Fibroblast of mammary gland (primary cell): ENCODE measurements at places on chromosomes 11 and 22.

DNA sequence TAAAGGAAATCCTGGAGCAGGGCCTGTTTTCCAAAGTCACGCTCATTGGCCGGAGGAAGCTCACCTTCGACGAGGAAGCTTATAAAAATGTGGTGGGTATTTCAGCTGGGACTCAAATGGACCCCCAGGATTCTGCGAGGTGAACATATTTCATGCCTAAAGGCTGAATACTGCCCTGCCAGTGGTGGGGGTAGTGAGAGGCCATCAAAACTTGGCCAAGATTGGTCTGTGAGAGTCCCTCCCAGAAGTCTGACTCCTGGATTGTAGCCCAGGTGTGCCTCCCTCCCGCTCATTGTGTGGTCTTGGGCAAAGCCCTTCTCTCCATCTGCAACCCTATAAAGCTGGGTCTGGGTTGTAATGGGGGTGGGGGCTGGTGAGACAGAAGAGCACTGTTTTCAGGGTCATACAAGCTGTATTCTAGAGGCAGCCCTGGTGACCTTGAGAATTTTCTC lies 853 bp downstream of the HTATIP2 start:
- DNase-seq = no peak

GRCh38 chr11:69936771-69937170 lies 117.6 kb upstream of the FGF3 start:
- DNase-seq = no peak

DNA sequence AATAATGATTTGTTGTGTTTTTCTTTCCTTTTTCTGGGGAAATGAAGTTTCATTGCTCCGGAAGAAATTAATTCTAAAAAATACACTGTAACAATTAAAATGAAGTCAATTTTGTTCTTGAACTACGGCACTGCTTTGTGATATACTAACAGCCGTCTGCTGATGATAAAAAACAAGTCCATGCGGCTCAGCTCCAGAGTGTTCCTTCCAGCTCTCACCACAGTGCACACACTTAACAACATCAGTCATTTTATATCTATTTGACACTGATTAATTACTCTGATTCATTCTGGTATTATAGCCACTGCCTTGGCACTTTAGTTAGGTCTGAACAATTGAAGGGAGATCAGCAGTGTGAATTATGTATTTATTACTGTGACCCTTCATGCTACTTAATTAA lies 97.4 kb upstream of the SLC6A5 start:
- no peak for DNase-seq

GRCh38 chr22:31272522-31273446 lies 19.5 kb downstream of the PIK3IP1 start:
- DNase-seq = peak; percentile 68

DNA sequence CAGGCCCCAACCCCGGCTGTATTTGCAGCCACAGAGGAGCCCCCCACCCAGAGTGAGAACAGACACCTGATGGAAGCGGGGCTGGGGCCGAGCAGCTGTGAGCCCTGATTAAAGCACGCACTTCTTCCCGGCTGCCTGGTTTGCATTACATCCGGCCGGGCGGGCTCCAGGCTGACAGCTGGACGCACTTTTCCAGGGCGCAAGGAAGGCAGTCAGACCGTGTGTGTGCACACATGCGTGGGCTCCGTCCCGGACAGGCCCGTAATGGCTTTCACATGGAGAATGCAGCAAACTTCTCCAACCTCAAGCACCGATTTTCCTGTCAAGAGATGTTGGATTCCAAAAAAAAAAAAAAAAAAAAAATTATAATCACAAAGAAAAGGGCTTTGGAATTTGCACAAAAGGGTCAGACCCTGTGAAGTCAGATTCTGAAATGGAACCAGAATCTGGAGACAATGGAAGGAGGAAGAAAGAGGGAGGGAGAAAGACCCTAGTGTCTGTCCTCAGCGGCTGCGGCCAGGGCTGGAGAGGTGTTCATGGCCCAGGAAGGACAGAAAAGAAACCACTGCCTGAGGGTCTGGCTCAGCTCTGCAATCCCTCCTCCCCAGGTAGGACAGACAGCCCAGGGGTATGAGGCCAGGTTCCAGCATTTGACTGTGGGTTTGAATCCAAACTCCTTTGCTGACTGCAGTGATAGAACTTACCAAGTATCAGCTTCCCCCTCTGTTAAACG lies 365.5 kb downstream of the MN1 start:
- peak; percentile 64 for DNase-seq

- peak; percentile 61 for DNase-seq
Observed at GRCh38 chr22:39999144-39999757, 4.5 kb downstream of the FAM83F start.

GRCh38 chr22:20040327-20041200 lies 19.7 kb downstream of the TANGO2 start:
- no peak for DNase-seq

DNA sequence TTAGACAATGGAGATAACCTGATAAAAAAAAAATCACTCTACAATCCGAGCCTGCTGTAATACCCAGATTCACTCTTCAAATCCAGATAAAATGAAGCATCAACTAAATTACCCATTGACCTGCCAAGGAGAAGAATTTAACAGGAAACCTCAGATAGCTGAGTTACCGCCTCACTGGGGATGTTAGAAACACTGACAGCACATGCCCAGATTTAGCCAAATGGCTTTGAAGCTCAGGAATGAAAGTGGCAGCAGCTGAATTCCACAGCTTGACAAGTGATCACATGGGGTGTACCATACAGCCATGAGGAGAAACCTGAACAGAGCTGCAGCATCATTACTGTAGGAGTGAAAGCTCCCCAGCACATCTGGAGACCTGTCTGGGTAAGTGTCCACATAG lies 807.6 kb downstream of the DLG2 start:
- no peak for DNase-seq
